Right lung (tissue), 10 donors: ENCODE measurements at places on chromosomes 3 and 15. TPM values are rescaled to one million over a fixed set of nuclear protein-coding genes. Genes with fewer than 3 reads are reported as not detected.
A peak's percentile ranks its signal among the peaks of the same experiment; 100 is the strongest.

DNA sequence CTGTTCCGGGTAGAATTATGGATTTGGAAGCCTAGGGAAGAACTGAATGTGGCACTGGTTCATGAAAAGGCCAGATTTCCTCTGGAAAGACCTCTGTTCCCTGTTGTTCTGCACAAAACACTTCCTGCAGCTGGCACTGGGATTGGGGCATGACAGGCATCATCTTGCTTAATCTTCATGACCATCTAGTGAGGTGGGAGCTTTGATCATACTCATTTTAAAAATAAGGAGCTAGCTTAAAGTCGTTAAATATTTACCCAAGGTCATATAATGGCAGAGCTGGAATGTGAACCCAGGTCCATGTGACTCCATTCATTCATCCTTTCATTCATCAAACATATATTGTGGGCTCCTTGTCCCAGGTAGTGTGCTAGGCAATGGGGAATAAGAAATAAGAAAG, 40.4 kb downstream of the EBLN2 start:
- no peak for DNase-seq

- DNase-seq, result peak; percentile 36
These were observed 63.4 kb upstream of the LEKR1 start for GRCh38 chr3:156762631-156763185.

GRCh38 chr15:85149465-85150129, 167.9 kb downstream of the PDE8A start:
- no peak for DNase-seq

DNA sequence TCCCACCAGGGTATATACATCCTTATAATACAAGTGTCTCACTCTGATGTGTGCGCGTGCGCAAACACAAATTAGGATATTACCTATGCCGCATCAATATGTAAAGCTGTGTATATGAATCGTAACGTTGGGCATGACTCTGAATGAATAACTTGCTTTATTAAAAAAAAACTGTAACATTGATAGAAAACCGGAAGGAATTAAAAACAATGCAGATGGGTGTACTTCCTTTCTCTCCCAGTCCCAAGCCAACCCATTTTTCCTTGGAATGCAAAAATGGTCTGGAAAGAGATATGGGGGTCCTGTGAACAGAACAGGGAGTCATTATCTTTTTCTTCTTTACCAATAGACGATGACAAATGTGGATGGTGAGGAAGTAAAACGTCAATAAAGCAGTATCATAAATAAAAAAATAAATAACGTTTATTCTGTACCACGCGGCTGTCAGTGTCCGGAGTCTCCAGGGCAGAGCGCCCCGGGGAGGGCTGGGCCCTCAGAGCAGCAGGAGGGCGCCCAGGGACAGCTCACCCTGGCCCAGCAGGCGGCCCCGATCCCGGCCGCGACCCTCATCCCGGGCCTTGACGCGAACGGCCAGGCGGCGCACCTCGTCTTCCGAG, 1.6 kb downstream of the C2CD4B start:
- no peak for DNase-seq

- no peak for DNase-seq
These were observed 272.1 kb downstream of the UNC13C start for GRCh38 chr15:54250326-54250725.

DNA sequence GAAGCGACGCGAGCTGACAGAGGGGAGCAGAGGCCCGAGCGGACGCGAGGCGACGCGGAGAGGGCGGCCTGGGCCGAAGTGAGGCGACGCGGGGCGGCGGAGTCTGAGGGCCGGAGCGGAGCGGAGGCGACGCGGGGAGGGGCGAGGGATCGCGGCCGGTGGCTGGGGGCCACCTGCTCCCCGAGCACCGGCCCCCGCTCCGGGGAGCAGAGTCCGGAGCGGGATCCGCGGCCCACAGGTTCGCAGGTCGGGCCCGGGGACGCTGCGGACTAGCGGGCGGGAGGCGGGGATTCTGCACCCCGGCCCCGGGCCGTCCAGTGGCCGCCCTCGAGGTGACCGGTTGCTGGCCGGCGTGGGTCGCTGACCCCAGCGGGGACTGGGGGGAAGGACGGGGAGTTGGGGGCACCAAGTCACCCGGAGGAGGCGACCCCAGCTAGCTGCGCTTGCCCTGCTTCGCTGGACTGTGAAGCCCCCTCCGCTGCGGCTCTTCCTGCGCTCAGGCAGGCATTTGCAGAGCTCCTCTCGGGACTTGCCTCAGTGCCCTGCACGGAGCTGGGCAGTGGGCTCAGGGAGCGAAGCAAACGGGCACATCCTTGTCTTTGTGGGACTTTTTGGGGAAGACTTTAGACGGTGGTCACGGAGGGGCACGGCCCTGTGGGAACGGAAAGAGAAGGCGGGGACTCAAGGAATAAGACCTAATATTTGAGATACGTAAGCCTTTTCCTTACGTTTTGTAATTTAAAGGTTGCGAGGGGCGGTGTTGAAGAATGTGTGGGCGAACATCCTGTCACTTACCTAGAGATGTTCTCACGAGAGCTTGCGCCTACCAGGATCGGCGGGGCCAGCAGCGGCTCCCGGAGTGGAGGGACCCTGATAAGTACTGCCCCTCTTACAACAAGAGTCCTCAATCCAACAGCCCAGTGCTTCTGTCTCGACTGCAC, 566 bp downstream of the HMCES start:
- peak; percentile 42 for DNase-seq

DNA sequence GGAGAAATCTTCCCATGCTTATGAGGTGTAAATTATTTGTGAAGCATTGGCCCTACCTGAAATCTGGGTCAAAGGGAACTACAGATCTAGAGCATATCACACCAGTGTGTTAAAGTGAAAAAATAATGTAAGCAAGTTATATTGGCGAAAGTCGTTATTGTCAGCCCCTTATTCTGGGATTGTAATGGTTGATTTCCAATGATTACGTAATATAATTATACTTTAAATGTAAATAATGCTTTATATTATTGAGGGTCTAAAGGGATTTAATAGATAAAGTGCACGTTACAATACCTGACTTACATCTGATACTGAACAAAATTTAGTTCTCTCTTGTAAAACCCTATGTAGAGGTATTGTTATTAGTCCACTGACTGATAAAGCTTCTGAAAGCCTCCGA, 101.2 kb downstream of the NEO1 start:
- no peak for DNase-seq

- peak; percentile 71 for DNase-seq
These were observed 85.7 kb upstream of the MYZAP start for GRCh38 chr15:57505949-57506391.

DNA sequence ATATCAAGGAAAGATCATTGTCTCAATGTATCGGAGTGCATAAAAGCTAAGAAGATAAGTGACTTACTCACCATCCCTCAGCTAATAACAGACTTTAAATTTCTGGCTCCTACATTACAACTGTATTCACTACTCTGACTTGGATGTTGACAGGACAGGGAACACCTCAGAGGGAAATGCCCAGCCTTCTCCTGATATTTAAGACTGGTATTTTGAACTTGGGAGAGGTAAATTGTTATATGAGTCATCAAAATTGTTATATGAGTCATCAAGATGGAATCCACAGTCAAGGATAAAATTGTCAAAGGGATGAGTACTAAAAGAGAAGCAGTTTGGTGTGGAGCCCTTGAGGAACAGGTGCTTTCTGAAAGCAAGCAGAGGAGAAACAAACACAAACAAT, 961.4 kb downstream of the VGLL3 start:
- DNase-seq, result no peak

DNA sequence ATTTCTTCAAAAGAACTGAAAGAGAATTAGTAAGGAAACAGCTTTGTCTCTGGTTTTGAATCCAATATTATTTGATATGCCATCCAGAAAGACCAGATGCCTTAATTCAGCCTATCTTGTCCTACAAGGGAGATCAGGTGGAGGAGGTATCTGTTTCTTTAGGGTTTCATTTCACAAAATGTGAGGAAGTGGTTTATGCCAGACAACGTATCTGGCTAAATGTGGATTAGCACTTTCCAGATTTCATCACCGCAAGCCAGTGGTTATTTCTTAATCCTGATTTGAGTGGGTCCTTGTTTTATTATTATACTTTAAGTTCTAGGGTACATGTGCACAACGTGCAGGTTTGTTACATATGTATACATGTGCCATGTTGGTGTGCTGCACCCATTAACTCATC, 271.1 kb downstream of the EBLN2 start:
- DNase-seq, result no peak

DNA sequence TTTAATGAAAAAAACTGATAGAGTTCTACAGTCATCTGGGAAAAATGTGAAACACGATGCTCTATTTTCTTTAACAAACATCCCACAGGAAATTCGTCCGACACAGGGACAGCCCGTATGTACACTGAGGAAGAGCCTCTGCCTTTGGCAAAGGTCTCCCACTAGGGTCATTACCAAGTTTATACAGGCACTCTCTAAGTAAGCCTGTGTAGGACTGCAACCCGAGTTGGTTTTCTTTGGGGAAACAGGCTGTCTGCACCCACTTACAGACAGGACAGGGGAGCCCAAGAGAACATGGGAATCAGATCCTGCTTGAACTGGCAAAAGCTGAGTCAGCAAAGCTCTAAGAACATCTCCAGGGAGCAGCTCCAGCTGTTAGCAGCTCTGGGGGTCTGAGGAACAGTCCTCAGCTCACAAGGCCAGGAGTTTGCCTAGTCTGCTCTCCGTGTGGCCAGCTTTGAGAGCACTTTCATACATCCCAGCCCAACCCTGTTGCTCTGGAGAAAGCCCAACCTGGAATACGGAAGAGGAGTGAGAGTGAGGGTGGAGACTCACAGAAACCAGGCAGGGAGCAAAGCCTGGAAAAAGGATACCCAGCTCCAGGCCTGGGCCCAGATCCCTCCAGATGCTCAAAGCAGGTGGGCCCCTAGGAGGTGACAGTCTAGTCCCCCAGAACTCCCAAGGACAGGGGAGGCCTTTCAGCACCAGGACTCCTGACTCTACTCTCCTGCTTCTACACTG, 1.9 kb downstream of the TBC1D2B start:
- DNase-seq, result no peak

GRCh38 chr3:61158667-61159066, 92.6 kb downstream of the FHIT start:
- no peak for DNase-seq

- no peak for DNase-seq
These were observed 2.4 kb downstream of the RHO start for GRCh38 chr3:129530821-129531220.

DNA sequence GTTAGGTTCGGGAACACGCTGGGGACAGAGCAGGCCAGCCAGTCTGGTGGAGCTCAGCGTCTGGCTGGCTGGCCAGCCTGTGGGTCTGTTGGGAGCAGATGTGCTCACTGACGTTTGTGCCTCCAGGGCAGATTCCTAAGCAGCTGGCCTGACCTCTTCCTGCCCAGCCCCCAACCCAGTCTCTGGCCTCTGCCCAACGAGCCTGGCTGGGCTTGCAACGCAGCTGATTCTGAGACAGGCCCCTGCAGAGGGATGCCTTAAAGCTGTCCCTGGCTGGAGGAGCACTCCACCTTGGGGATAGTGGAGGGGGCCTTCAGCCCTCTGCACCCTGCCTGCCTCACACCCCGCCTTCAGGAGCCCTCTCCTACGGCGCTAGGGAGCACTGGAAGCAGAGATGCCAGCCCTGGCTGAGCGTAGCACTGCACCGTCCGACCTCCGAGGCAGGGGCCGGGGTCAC, 46.0 kb downstream of the KLF13 start:
- DNase-seq, result no peak

- no peak for DNase-seq
These were observed 166.4 kb downstream of the SUCNR1 start for GRCh38 chr3:152039887-152040286.

DNA sequence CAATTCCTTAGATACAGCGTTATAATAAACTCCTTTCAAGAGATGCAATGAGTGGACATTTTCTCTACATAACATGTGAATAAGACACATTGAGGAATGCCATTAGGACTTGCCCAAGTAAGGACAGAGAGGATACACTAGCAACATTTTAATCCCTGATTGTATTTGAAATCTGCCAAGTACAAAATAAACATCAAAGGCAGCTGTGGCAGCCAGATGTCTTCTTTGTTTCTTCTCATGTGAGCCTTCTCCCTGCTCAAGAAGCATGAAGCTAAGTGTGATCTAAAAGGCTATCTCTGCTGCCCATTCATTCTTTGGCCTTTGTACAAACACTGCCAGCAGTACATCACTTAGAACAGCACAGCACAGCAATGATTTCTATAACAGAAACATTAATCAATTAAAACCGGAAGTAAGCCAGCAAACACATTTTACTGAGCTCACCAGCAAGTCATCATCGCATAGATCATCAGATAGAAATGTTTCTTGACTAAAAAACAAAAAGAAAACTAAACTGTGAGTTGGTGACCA, 364.0 kb downstream of the CNTN6 start:
- DNase-seq, result no peak

GRCh38 chr3:42743204-42743995, 29.7 kb downstream of the CCDC13 start:
- DNase-seq, result no peak

- no peak for DNase-seq
These were observed 58.5 kb downstream of the MGLL start for GRCh38 chr3:127763816-127764215.

GRCh38 chr3:124303305-124303910, 311.5 kb upstream of the ROPN1 start:
- no peak for DNase-seq

DNA sequence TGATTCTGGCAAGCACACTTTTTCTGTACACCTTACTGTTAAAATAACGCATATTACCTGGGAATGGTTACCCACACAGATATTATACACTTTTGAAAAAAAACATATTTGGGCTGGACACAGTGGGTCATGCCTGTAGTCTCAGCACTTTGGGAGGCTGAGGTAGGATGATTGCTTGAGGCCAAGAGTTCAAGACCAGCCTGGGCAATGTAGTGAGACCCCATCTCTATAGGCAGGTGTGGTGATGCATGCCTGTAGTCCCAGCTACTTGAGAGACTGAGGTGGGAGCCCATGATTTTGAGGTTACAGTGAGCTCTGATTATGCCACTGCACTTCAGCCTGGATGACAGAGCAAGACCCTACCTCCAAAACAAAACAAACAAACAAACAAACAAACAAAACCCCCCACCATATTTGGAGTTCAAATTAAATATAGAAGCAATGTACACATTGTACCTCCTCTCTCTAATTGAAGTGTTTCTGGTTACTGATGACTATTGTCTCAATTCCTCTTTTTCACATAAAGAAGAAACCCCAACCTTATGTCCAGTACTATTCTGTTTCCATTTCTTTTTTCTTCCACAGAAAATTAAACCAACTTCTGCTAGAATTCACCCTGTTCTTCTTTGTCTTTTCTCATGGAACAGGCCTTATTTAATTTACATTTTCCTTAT, 152.6 kb upstream of the UMPS start:
- no peak for DNase-seq

- no peak for DNase-seq
These were observed 92.8 kb upstream of the MITF start for GRCh38 chr3:69646287-69647067.

Gene LDHAL6B
- polyA plus RNA-seq, result 0.08 TPM

Gene MLF1
- polyA plus RNA-seq, result 54.8 TPM

Gene RBM5
- 347 TPM for polyA plus RNA-seq

Gene FURIN
- polyA plus RNA-seq, result 57.5 TPM

Gene SV2B
- 1.3 TPM for polyA plus RNA-seq

Gene SELENOS
- polyA plus RNA-seq, result 44.5 TPM

Gene TF
- 65.3 TPM for polyA plus RNA-seq

Gene CAMK2N2
- polyA plus RNA-seq, result 0.16 TPM

Gene LRRC34
- 16.0 TPM for polyA plus RNA-seq

Gene DNAH12
- 7.7 TPM for polyA plus RNA-seq

Gene ZNF774
- polyA plus RNA-seq, result 6.6 TPM
